ENCODE measurements at places on chromosomes 6 and 20.

DNA sequence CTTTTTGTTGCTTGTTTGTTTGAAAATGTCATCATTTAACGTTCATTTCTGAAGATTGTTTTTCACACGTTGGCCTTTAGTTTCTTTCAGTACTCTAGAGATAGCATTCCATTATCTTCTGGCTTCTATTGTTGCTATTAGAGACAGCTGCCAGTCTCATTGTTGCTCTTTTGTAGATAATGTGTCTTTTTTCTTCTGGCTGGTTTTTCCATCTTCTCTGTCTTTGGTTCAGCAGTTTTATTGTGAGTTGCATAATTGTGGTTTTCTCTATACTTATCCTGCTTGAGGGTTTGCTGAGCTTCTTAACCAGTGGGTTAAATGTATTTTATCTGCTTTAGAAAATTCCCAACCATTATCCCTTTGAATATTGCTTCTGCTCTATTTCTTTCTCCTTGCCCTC, 23.2 kb upstream of the AIG1 start:
- DNase-seq = no peak

DNA sequence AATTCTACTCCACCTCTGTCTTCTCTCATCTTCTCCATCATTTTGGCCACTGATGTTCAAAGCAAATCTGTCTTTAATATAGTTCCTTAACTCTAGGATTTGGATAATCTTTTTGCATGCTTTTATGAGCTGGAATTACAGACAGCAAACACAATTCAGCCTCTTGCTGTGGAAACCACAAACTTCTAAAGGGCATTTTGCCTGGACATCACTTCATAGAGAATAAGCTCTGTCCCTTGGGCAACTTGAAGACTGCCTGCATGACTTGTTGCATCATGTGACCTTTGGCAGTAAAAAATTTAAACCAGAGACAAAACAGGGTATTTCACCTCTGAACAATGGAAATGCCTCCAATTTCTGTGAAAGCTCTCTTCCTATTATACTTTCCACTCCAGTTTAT, 74.1 kb upstream of the HDDC2 start:
- DNase-seq = no peak

GRCh38 chr6:168302534-168302933, 17.0 kb downstream of the DACT2 start:
- DNase-seq = no peak

DNA sequence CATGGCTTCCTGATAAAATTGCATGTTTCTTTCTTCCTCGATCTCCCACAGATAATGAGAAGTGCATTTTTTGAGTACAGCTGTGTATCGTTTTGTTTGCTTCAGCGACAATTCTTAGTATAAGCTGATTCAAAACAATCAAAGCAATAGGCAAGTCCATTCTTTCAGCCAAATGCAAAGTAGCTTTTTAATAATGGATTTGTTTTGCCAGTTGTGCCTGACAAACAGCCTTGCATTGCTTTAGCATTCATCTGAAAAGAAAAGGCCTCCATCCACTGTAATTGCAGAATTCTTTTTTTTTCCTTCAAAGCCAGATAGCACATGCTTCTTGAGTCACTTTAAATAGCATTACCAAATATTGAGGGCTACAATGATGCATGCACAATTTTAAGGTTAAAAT, 32.0 kb downstream of the TTLL2 start:
- no peak for DNase-seq

DNA sequence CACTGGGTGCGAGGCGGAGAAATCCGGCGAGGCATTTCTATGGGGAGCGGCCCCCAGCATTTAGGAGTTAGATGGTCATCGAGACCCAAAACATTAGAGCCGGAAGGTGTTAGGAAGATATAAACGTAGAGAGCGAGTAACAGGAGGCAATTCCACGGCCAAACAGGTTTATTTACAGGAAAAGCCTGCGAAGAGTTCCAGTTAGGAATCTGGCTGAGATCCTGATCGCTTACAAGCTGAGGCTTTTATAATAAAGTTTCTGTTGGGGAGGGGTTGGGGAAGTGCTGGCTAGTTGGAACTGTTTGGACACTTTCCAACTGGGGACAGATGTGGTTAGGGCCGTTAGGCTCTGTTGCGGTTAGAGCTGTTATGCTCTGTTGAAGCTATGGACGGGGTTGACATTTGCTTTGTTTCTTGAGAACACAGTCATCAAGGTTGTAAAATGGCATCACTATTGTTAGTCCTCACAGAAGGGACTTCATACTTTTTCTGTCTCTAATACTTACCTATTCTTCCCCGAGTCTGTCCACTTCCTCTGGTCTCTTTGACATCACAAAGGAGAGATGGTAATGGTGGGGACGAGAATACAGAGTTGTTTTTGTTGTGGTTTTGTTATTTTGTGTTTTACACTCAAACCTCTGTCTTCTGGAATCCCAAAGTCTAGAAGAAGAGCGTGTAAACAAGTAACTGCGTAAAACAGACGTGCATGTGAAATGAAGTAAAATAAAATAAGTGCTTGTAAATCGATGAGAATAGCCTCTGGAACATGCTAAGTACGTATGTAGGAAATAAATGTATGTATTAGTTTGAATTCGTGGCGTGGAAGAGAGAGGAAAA, 554 bp upstream of the ZSCAN31 start:
- peak; percentile 23 for DNase-seq

DNA sequence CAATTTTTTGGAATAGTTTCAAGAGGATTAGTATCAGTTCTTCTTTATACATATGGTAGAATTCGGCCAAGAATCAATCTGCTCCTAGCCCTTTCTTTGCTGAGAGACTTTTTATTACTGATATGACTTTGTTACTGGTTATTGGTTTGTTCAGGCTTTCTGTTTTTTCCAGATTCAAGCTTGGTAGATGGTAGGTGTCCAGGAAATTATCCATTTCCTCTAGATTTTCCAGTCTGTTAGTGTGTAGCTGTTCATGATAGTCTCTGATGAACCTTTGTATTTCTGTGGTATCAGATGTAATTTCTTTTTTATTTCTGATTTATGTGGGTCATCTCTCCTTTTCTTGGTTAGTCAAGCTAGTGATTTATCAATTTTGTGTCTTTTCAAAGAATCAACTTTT, 167.6 kb downstream of the GMDS start:
- DNase-seq = no peak

DNA sequence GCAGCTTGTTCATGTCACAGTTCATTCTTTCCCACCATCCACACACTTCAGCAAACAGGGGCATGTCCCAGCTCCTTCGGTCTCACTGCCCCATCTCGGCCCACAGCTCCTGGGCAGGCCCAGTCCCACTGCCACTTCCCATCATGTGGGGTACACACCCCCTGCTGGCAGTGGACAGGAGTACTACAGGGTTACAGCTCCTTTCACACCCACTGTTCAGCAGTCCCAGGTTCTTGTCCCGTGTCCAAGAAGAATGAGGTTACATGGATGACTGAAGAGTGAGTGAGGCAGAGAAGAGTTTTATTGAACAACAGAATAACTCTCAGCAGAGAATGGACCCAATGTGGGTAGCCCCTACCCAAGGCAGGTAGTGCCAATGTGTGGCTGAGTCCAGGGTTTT, 77.8 kb upstream of the SMLR1 start:
- DNase-seq = no peak

DNA sequence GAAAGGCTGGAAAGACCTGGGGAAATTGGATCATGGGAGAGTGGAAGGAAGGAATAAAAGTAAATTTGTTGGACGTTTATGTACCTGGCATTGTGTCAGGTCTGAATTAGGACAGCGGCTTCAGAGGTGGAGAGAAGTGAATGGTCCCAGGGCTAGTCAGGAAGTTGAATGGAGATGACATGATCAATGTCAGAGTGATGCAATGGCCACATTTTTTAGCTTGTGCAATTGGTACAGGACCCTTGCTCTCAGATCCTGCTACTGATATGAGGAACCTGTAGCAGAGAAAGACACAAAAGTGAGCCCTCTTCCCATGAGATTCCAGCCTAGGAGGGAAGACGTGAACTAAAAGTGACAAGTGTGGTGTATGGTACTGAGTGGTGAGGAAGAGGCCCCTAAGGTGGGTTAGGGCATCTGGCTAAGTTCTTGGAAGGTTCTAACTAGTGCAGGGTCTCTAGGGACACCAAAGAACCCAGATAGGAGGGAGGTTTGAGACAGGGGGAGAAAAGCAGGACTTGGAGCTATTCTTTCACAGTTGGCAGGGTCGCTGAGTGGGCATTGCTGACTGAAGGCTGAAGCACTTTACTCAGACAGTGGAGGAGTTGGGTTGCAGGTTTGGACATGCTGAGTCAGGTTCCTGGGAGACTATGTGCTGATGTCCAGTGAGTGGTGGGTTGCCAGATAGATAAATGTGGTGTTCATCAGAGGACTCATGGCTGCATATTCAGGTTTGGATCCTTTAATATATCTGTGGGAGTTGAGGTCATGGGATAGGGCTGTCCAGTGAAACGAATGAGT, 266.1 kb upstream of the RNF24 start:
- no peak for DNase-seq

DNA sequence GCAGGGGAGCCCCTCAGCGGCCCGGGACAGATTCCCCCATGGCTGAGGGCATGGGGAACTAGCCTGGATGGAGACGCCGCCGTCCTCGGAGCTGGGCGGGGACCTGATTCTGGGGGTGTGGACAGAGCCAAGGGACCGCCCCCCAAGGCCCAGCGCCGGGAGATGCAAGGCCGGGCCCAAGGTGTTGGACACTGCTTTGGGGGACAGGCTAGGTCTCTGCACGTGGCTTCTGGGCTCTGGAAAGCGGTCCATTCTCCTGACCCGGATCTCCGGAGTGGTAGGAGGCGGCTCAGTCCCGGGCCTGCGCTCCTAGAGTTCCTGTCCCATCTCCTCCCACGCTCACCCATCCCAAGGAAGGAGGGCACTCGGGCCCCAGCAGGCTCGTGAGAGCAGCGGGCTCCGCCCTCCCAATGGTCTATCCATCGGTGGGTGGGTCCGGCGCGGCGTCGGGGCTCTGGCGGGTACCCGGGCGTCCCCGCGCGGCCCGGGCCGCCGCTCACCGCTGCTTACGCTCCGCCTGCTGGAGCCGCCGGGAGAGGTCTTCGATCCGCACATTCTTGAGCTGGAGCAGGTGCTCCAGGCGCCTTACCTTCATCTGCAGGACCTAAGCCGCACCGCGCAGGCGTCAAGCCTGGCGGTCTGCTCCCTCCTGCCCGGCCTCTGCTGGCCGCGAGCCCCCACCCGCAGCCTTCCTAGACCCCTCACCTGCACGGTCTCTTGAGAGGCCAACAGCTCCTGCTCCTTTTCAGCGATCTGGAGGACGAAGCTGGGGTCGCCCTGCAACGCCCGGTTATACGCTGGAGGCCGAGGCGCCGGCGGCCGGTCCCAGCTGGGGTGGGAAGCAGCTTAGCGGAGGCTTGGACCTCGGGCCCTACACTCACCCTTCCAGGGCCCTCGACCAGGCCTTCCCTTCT, 3.3 kb downstream of the SPEF1 start:
- DNase-seq = peak; percentile 43

- no peak for DNase-seq
Measured at GRCh38 chr20:47847884-47848485, 62.7 kb upstream of the SULF2 start.

GRCh38 chr20:25099601-25100140, 17.7 kb upstream of the VSX1 start:
- no peak for DNase-seq

DNA sequence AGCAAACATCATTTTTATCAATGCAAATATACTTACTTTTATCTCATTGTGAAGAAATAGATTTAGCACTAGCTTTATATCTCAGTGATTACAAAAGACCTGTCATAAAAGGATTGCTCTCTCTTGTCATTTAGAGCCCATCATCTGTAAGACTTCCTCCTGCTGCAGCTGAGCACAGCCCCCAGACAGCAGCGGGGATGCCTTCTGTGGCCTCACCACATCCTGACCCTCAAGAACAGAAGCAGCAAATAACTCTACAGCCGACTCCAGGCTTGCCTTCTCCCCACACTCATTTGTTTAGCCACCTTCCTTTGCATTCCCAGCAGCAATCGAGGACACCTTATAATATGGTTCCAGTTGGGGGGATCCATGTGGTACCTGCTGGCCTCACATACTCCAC, 127.0 kb upstream of the EDN1 start:
- DNase-seq = peak; percentile 22

- DNase-seq = no peak
Measured at GRCh38 chr6:32234934-32235333, 11.1 kb upstream of the NOTCH4 start.

GRCh38 chr6:85469276-85470022, 19.6 kb downstream of the NT5E start:
- DNase-seq = no peak

DNA sequence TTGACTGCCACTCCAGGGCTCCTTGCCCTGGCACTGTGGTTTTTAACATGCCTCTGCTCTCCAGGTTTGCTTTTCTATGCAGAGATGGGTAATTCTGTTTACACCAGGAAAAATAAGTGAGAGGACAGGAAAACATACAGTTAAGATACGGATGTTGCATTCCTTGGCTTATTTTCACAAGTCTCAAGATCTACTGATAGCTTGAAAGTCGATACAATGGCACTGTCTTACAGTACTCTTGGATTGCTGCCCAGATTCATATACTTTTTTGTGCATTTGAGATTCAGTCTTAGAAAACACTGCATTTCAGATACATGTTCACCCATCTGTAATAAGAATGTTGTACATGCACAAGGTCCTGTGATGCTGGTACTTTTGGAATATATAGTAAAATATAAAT, 159.6 kb upstream of the FLRT3 start:
- DNase-seq = no peak

DNA sequence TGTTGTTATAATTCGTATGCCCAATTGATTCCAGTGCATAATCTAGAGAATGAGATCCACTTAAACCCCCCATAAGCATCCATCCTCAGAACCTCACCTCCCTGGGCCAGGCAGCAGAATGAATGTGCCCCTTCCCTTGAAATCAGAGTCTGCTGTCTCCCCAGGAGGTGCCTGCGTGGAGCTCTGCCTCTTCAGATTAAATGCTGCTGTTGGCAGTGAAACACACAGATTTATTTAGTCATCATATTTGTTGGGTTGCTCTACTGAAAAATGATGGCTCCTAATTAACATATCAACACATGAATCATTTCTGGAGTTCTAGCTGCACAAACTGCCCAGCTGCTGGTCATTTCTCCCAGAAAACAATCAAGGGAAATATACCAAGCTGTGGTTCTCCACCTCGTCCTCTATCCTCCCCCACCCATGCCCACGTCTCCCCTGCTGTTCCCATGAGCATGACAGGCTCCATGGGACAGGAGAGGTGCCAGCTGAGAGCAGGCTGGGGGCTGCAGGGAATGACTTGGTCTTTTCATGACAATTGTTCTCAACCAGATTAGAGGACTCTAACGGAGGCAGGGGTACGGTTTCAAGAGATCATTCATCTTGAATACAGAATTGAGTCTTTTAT, 633.1 kb downstream of the CDH26 start:
- no peak for DNase-seq

DNA sequence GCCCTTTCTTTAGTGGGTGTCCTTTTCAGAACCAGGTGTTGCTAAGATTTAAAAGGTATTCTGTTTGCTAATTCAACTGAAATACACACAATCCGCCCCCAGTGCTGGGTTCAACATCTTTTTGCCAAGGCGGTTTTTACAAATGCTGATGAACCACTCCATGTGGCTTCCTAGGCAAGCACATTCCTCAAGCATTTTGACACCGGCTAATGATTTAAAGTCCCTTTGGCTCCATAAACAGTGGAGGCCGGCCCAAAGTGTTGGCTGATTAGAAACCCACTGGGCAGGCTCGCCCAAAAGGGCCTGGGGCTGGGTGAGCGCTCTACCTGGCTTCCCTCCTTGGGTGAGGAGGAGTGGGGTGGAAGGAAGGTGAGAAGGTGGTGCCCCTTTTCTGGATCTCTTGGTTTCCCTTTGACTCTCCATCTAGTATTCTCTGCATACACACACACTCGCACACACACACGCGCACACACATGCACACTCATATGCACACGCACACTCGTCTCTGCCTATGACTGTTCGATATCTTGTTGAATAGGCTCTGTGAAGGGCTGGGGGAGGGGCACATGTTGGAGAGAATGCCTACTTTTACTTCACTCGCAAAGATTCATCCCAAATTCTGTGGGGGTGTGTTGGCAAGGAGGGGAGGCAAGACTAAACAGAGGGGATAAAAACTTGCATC, 66.7 kb upstream of the ARMC2 start:
- DNase-seq = no peak

All from T-helper 2 cell treated with Interferon-gamma antibody and Interleukin-4, amounts not matched to agents 5 μg/mL and 100 μg/mL, for 36 hours (primary cell).